Stimulated activated CD4-positive, alpha-beta T cell treated with anti-CD3 and anti-CD28 coated beads, Interleukin-4, amount 100 ng/mL, for 24 hours (primary cell): ENCODE measurements at places on chromosomes 12 and 14.

DNA sequence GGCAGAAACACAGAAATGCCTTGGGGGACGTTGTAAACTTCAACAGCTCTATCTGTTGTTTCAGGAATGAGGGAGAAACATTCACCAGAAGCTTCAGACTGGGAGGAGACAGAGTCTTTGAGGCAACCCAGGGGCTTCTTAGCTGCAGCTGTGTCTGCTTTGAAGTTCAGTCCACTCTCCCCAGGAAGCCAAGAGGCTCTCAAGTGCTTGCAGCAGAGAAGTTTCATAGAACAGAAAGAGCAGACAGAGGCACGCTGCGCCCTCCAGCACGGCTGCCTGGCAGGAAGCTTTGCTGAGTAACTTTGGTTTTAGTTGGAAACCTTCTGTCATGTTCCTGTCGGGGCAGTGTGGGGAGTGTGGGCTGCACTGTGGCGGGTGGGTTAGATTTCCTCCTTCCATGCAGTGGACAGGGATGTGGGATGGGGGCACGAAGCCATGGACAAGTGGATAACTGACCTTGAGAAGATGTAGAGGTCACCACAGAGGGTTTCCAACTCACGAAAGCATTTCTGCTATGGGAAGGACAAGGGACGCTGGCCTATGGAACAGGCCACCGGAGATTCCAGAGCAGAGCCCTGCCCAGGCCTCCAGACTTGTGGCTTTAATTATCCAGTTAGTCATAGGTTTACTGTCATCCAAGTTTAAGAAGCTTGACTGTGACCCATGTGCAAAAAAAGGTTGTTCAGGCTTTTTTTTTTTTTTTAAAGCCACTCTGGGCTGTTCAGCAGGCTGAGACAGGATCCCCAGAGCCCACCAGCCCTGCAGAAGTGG, 107.7 kb downstream of the ARF6 start:
- peak; percentile 83 for DNase-seq

DNA sequence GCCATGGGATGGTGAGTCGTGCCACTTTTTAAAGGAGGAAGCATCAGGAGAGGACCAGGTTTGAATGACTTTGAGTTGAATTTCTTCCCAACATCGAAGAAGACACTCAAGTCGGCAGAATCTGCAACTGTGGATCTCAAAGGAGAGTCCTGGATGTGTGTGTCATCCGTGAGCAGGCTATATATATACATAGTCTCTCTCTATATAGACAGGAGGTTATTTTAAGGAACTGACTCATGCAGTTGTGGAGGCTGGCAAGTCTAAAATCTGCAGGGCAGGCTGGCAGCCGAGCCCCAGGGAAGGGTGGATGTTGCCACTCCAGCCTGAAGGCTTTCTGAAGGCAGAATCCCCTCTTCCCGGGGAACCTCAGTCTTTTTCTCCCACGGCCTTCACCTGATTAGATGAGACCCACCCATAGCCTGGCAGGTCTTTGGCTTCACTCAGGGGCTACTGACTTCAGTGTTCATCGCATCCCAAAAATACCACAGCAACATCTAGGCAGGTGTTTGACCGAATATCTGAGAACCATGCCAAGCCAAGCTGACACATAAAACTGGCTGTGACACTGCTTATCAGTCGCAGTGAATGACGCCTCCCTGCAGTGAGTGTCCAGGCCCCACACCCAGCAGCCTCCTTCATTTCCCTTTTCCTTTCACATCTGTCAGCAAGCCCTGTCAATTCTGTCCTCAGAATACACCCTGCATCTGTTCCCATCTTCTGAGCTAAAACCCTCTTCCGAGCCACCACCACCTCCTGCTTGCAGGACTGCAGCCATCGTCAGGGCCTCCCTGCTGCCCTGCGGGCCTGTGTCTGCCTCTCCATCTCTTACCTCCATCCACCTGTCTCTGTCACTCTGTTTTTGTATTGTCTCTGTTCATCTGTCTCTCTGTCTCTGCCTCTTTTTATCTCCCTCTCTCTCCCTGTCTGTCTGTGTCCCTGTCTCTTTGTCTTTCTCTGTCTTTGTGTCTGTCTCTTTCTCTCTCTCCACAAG, 54.0 kb downstream of the ZNF664 start:
- DNase-seq = no peak

DNA sequence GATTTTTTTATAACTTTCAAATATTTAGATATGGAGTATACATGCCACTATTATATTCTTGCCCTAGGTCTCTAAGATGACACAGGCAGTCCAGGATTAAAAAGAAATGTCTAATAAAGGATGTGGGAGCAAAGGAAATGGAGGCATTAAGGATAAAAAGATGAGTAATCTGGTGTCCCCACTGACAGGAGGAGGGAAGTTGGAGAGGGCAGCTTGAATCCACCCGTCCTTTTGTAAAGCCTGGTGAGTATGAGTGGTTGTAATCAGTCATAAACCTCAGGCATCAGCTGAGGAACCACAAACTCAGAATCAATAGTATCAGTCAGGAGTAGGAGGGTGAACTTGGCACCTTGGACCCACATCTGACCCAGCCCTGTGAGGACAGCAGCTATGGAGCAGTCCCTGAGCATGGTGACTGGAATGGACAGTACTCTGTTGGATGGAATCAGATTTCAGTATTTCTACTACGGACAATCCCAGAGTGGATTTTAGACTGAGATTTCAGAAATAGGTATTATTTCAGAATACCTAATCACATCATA, 100.5 kb downstream of the EXOC5 start:
- no peak for DNase-seq

- DNase-seq = no peak
Observed at GRCh38 chr12:20624718-20625117, 70.4 kb upstream of the SLCO1C1 start.

GRCh38 chr12:13163868-13164635, 32.5 kb upstream of the EMP1 start:
- DNase-seq = no peak

- no peak for DNase-seq
Observed at GRCh38 chr14:80923368-80923767, 18.2 kb downstream of the CEP128 start.

DNA sequence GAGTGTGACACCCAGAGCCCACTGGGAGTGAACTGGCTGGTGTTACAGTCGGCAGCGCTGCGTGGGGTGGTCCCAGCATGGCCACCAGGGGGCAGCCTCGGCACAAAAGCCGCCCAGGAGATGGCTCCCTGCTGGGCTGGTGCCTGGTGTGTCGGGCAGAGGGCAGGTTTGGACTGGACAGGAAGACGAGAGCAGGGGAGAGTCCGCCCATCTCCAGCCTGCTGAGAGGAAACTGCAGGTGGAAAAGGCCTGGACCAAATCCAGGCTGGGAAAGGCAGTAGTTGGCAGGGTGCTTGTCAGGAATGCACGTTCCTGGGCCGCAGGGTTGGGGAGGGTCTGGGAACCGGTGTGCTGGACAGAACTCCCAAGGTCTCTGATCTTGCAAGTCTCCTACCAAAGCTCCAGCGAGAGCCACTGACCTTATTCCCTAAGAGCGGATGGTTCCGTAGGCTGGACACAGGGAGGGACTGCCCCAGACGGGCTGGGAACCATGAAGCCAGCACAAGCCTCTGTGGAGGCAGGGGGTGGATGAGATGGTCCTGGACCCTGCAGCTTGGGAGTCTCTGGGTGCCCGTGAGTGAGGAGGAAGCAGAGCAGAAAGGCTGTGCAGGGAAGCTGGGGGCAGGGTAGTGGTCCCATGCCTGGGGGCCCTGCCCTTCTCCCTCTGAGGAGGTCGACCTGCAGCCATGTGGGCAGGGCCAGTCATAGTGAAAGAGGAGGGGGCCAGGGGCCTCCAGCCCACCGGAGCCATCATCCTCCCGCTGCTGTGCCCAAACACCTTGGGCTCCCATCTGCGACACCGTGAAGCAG, 1.8 kb downstream of the AHNAK2 start:
- DNase-seq = peak; percentile 89

DNA sequence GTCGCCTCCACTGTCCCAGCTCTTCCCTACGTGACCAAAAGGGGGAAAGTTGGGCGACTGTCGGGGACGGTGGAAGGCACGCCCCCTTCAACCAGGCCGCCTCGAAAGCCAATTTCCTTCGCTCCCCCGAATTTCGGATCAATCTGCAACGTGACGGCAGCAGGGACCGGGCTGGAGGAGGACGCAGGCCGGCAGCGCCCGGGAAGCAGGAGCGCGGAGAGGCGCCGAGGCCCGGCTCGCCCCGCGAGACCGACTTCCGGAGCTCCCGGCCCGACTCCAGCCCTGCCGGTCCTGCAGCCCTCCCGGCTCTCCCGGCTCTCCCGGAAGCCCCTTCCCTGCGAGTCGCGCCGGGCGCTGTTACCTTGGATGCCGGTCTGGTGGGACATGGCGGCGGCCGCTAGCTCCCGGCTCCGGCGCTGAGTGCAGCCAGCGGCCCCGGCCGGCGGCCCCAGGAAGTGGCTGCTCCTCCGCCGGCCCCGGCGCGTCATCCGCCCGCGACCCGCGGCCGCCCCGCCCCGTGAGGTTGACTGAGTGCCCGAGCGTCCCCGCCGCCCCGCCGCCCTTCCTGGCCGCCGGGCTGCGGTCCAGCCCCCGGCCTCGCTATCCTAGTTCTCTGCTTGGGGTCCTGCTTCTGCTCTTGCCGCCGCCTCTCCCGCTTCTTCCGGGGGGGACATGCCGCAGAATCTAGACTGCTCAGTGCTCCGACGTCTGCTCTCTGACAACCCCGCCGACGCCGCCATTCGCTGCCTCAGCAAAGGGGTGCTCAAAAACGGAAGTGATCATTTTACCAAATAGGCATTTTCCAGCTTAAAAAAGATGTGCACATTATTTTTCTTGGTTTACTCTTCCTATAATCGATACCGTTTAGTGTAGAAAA, at the start of gene TWF1:
TSS of gene TWF1 (minus strand) at position 458 of the 877 bp plus-strand sequence. CDS start at position 386, 72 bp downstream.
- peak; percentile 85 for DNase-seq

DNA sequence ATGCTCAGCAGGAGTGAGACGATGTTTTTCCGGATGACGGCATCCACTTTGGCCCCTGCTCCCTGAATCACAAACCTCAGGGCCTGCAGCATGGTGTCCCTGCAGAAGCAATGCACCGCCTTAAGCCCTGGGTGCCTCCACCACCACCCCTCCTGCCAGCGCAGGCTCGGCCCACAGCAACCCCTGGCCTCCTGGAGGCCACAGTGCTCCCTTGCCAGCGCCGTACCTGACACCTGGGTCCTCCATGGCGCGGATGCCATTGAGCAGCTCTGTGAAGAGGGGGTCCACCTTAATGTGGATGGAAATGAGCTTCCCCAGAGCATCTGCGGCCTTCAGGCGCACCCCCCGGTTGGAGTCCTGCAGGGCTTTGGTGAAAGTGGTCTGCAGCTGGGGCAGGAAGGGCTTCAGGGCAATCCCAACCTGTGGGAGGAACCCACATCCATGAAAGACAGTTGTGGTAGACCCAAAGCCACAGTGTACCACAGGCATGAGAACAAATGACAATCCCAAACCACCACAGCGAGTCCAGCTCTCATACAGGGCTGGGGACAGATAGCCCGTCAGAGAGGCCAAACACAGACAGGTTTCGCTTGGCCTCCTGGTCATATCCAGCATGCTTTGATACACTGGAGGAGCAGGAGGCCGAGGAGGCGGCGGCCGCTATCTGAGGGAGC, 17.9 kb upstream of the RAB35 start:
- DNase-seq = no peak
